ENCODE measurements at places on chromosomes 11 and 22.
A peak's percentile ranks its signal among the peaks of the same experiment; 100 is the strongest.

GRCh38 chr22:43776081-43776670, 35.9 kb downstream of the EFCAB6 start:
- no peak for ATAC-seq

GRCh38 chr11:34284156-34284555, 73.7 kb downstream of the ABTB2 start:
- ATAC-seq: no peak

DNA sequence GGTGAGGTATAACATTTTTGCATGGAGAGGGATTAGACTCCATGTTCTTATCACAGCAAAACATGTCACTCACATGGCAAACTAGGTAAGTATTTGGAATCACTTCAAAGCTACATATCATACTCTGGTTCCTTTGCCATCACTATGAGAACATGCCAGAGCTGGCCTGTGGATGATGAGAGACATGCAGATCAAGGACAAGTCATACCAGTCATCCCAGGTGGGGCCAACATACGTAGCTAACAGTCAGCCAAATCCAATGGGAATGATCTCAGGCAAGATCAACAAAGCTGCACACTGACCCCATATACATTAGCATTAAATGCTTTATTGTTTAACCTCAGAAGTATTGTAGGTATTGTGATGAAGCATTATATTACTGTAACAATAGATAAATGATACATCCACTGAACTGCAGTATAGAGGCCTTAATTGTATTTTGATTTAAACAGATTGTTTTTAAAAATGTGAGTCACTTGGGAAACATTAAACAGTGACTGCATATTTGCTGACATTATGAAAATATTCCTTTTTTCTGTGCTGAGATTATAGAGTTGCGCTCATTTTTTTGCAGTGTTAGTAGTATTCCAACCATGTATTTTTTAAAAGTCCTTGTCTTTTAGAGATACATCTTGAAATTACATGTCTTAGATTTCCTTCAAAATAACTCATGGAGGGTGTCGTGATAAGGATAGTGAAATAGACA, 37.3 kb upstream of the ARL14EP start:
- no peak for ATAC-seq

DNA sequence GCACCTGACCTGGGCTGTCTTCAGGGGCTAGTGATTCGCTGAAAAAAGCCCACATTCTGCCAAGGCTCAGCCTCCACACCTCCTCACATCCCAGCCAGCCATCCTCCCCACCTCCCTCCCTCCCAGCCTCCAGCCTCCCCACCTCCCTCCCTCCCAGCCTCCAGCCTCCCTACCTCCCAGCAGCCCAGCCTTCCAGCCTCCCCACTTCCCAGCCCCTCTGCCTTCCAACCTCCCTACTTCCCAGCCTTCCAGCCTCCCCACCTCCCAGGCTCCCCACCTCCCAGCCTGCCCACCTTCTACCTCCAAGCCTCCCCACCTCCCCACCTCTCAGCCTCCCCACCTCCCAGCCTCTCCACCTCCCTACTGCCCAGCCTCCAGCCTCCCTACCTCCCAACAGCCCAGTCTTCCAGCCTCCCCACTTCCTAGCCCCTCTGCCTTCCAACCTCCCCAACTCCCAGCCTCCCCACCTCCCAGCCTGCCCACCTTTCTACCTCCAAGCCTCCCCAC, 33.7 kb upstream of the TH start:
- no peak for ATAC-seq

DNA sequence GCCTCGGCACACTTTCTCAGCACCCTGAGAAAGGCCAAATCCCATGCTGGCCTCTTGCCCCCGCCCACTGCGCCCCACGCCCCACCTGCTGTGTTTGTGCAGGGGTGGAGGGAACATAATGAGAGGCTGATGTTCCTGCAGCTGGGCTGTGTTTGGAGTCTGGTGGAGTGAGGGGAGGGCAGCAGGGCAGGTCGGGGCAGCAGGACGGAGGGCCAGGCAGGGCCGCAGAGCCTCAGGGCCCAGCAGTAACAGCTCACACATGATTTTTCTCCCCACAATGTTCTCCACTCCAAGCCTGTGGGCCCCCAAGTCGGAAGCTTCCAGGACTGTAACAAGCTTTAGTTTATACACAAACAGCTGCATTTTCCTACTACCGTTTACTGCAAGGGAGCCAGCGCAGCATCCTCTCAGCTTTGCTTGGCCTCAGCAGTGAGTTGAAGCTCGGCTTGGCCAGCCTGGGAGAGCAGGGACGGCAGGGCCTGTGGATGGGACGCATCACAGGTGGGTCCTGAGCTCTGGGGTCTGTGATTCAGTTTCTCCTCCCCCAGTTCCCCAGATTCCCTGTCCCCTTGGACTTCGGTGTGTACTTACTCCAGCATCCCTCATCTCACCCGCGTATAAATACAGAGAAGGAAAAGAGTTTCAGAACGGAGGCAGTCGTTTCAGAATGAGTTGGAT, 51.0 kb downstream of the RPUSD4 start:
- ATAC-seq: no peak

- no peak for ATAC-seq
Measured at GRCh38 chr22:50726643-50727340, 11.2 kb upstream of the ACR start.

DNA sequence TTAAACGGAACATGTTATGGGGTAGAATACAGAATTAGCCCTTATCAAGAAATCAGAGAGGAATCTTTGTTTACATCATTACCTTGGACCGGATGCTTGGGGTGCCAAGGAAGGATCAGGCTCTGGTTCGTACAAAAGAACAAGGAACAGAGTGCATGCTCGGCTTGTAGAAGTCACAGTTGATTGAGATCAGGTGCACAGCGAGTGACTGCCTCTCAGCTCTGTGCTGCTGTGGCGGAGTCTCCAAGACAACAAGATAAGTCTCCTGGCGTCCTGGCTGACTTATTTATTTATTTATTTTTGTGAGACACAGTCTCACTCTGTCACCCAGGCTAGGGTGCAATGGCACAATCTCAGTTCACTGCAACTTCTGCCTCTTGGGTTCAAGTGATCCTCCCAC, 31.8 kb downstream of the GLB1L2 start:
- ATAC-seq: no peak

- ATAC-seq: no peak
Measured at GRCh38 chr11:78265326-78265725, 76.6 kb downstream of the USP35 start.

- ATAC-seq: no peak
Measured at GRCh38 chr11:64673279-64673678, 49.7 kb downstream of the NRXN2 start.

- ATAC-seq: no peak
Measured at GRCh38 chr11:91082255-91082654, 859.4 kb upstream of the CHORDC1 start.

DNA sequence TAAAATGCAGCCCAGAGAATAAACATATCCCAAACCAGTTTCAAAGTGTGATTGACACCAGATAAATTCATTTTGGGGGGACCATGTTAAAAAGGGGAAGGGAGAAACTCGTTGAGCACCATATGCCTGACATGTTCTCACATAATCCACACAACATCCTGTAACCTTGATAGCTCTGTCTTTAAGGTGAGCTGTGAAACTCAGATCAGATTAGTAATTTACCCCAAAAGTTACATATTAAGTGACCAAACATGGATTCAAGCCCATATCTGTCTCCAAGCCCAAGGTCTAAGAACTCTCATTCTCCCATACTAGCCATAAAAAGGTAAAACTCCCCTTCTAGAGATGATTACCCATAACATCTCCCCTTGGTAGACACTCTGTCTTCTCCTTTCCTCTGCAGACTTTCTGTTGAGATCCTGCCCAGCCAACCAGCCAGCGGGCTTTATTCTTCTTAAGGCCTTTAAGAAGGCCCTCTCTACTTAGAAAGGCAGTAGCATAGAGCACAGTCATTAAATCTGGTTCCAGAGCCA, 150.7 kb downstream of the CCDC34 start:
- no peak for ATAC-seq

DNA sequence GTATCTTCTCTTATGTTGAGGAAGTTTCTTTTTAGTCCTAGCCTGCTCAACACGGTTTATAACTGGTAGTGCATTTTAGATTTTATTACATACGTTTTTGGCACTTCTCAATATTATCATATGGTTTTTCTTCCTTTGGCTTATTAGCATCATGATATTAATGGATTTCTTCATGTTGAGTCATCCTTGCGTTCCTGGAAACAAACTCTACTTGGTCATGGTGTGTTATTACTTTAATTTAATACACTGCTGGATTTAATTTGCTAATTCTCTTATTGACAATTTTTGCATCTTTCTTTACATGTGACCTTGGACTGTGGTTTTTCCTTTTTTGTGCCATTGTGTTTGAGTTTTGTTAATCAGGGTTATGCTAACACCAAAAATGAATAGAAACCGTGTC, 20.5 kb downstream of the IGF2 start:
- ATAC-seq: no peak

GRCh38 chr11:86185381-86185750, 59.2 kb upstream of the EED start:
- ATAC-seq: no peak

DNA sequence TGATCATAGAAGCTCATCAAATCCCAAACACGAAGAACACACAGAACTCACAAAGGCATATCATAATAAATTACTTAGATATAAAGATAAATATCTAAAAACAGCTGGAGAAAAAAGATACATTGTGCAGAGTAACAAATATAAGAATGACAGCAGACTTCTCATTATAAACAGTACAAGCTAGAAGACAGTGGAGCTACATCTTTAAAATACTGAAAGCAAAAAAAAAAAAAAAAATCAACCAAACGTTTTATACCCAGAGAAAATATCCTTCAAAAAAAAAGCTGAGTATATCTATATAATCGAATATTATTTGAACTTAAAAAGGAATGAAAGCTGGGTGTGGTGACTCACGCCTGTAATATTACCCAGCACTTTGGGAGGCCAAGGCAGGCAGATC, 90.0 kb downstream of the SBF2 start:
- ATAC-seq: no peak

- peak; percentile 74 for ATAC-seq
Measured at GRCh38 chr22:43925433-43926348, 2.1 kb downstream of the PNPLA3 start.

GRCh38 chr11:117688255-117688797, 108.7 kb downstream of the DSCAML1 start:
- no peak for ATAC-seq

DNA sequence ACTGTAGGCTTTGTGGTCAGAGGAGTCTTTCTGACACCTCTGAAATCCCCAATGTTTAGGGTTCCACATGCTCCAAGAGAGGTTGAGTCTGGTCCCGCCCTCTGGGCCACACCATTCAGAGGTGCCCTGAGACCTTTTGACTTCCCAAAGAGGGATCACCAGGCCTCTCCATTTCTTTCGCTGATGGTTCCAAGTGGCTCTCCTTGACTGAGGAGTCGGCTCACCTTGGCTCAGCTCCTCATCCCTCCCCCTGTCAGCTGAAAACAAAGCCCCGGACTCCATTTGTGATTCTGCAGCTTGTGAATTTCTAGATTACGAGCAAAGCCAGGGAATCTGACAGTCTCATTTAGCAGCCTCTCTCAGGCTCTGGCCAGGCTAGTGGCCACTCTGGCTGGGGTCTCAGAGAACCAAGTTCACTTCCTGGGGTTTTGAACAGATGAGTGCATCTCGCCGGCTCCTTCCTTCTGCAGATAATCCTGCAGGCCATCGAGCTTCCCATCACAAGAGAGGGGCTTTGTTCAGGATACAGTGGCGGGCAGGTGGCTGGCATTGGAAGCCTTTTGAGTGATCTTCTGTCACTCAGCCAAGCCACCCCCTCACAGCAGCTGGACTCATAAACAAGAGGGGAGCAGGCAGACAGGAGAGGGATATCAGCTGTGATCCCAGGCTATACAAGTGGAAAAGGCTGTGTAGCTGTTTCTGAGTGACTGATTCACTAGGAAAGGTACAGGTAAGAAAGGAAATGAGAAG, 102.9 kb downstream of the TRIM29 start:
- ATAC-seq: no peak

GRCh38 chr11:13963949-13964770, 1.6 kb downstream of the SPON1 start:
- peak; percentile 62 for ATAC-seq

GRCh38 chr22:29703569-29704195, 16.1 kb upstream of the CABP7 start:
- no peak for ATAC-seq

DNA sequence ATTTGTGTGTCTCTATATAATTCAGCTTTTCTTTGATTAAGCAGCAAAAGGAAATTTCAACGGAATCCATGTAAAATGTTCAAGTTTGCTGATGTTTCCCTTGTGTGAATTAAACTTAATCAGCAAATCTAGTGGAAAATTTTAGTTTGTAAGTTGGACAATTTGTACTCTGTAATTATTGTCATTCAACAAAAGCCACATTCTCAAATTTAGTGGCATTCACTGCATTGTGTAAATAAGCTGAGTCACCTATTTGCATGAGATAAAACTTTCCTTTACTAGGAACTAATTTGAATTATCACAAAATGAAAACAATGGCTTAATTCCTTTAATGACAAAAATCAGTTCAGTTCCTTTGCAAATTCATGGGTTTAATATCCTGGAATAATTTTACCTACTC, 784.2 kb upstream of the CCDC179 start:
- ATAC-seq: no peak

DNA sequence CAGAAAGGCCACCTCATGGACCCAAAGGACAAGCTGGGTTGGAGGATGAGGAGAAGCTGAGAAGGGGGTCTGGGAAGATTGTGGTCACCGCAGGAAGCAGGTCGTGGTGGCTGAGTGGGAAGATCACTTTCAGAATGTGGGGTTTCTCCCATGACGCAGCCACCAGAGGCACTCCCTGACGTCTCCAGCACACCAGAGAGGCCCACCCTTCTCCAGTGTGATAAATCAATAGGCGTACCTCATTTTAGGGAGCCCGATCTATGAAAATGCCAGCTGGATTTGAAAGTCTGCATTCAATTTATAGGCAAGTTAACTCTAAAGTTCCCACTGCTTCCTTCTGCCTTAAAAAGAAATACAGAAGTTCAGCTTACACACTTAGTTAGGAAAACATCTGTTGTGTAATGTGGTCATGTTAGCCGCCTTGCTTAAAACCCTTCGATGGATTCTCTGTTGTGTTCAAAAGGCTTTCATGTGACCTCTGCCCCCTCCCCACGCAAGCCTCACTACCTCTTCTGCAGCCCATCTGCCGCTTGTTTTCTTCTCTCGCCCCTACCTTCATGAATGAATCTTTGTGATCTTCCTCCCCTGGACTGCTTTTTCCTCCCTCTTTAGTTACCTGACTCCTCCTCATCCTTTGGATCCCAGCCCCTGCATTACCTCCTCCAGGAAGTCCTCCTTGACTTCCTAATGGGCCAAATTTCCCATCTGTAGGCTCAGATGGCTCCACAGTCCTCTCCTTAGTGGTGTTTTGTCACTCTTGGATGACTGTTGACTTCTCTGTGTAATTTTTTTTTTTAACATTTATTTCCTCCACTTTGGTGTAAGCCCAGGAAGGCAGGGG, 10.7 kb downstream of the TSPAN18 start:
- no peak for ATAC-seq

- peak; percentile 91 for ATAC-seq
Measured at GRCh38 chr11:66510271-66510989, at the start of gene BBS1. Gene BBS1, plus strand, starts transcription at chr11:66510635. Its CDS starts 25 bp downstream, at chr11:66510660.

DNA sequence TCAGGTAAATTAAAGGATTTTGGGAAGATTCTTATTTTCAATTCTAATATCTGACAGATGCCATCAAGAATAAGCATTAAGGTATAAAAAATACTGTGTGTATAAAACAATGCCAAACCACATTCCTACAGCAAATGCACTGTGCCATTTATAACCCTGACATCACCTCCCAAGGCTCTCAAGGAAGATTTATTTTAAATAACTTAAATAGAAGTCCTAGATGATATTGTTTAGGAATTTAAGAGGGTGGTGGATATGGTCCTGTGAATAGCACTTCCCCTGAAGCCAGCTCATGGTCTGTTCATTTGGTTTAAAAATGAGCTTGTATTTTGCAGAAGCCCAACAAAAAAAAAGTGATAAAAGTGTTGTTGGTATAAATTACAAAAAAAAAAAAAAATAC, 32.1 kb downstream of the PPIL2 start:
- ATAC-seq: no peak
